ENCODE measurements at places on chromosomes 12 and 14.

GRCh38 chr14:29205658-29206057 is 439.1 kb downstream of the FOXG1 start:
- DNase-seq, result no peak

DNA sequence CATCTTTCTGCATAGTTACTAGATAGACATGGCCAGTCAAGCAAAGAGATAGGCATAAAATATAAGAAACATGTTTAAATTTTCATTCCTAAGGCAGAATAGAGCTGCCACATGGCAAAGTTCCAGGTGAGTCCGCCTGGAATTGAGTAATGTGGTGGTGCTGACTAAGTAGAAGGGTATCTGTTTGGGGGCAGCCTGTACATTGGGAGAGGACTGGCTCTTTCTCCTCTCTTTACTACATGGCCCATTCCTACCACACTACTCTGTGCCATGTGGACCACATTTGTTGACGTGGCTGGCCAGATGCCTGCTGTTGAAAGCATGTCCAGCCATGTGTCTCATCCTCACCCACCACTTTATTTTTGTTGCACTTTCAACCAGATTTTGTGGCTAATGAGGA is 354.0 kb downstream of the ETNK1 start:
- DNase-seq, result peak; percentile 94

DNA sequence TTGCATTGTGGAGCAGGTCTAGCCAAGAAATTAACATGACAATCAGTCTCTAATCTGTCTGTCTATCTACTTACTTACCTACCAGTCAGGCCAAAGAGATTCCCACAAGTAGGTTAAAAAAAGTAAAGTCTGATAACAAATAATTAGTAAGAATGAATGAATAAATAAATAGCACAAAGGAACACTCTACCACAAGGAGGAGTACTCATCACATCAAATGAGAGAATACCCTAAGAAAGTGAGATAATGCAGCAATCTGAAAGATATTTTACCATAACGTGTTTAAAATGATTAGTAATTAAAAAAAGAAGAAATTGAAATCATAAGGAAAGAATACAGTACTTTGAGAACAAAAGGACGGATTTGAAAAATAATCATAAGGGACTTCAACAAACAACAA is 187.2 kb downstream of the SYNE2 start:
- peak; percentile 9 for DNase-seq

- DNase-seq, result no peak
Observed at GRCh38 chr14:73877790-73878189, 8.9 kb upstream of the ZNF410 start.

- DNase-seq, result no peak
Observed at GRCh38 chr14:59038746-59039145, 149.7 kb upstream of the DAAM1 start.

GRCh38 chr12:75720812-75721641 is 209.6 kb upstream of the KRR1 start:
- DNase-seq, result peak; percentile 24

GRCh38 chr12:49198431-49199155 is 9.7 kb upstream of the TUBA1A start:
- peak; percentile 91 for DNase-seq

GRCh38 chr12:12646483-12647072 is 34.9 kb downstream of the CREBL2 start:
- DNase-seq, result no peak

GRCh38 chr12:65922077-65922476 is 97.8 kb downstream of the HMGA2 start:
- DNase-seq, result no peak

DNA sequence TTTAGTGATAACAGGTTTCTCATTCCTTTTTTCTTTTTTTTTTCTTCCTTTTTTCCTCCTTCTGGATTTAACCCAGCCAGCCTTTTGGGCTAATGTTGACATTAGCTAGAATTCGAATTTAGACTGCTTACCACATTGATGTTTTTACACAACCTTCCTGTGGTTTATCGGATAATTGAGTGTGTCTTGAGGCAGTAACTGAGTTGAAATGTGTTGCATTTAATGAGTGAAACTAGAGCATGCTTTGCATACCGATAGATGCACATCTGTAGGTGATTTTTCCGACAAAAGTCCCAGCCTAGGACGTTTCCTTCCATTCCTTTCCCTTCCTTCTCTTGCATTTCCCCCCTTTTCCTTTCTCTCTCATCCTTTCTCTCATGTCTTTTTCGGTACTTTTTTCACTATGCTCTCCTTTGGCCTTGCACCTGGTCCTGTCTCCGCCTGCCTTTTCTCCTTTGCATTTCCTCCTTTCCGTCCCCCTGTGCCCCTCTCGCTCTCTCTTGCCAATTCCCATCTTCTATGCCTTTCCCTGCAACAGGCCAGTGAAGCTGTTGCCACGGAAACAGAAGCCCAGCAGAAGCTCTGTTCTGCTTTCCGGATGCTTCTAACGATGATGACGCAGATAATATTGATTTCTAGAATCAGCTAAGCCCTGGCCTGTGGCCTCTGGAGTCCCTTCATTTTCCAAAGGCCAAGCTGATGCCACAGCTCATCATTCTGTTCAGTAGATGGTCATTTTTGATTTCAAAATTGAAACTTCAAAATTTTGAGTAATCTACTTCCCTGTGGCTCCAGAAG is 76.1 kb downstream of the SLC25A47 start:
- no peak for DNase-seq

- DNase-seq, result no peak
Observed at GRCh38 chr14:89575386-89576061, 158.5 kb upstream of the FOXN3 start.
